Stimulated activated CD8-positive, alpha-beta memory T cell treated with anti-CD3 and anti-CD28 coated beads, Interleukin-12 subunit alpha, Interleukin-12 subunit beta, amount 100 ng/mL, for 1 hour (primary cell): ENCODE measurements at places on chromosomes 6 and 20.

DNA sequence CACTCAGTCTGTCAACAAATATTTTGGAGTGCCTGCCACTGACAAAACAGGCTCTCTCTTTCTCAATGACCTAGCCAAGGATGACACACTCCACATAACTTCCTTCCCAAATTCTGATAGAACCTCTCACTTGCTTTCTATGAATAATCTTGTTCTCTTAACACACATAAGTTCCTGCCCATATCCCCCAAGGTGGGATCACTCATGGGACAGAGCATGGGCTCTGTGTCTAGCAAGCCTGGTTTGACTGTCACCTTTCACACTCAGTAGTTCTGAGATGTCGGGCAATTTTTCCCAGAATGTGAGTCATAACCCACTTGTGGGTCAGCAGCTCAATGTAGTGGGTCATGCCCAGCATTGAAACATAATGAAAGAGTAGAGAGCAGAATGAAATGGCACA is 78.1 kb downstream of the LRFN2 start:
- DNase-seq = no peak

DNA sequence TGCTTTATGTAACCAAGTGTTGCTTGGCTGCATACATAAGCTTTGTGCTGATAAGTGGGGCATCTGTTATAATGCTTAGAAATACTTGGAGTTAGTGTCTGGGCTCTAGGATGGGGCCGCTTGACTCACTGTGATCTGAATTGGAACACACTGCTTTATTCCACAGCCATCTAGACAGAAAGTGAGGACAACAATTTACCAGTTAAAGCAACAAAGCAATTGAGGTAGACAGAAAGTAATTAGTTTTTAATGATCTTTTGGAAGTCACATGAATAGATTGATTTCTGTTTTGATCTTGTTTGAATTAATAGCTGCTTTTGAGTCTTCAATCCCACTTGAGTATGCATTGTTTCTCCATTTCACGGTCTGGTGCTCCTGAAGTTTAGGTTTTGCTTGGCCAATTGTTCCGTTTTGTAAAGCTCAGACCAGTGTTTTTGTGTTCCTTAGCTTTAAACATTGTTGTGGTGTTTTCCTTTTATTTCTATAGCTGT is 157.5 kb downstream of the TRMT11 start:
- no peak for DNase-seq

DNA sequence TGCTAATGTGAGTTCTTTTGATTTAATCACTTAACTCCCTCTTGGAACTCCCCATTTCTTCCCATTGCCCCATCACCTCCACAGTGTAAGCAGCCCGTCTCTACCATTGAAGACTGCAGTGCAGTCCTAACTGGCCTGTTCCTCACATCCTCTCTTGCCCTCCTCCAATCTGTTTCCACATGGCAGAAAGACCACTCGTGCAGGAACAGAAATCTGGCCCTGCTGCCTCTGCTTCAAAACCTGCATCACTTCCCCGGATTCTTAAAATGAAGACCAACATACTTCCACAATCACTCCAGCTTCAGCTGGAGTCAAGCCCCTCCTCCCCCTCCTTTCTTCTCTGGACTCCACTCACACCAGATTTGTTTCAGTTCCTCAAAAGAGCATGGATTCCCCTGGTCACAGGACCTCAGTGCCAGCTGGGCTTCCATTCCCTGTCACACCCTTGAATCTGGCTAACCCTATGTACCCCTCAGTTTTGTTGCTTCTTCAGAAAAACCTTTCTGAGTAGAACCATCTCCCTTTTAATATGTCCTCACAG is 802.3 kb downstream of the MAFB start:
- no peak for DNase-seq

DNA sequence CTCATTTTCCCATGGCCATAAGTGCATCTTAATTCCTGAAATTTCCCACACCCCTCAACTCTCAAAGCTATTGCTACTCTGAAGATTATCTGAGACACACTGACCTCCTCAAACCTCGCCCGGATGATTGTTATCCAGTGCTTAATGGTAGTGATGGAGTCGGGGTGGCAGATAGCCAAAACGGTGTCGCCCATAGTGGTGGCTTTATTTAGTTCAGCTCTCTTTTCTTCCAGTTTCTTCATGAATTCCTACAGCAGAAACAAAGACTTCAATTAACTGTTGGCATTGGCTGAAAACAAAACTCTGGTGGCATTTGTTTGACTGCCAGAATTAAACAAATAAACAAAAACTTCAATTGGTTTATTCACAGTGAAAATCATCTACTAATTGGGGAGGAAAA is 165.4 kb downstream of the DST start:
- no peak for DNase-seq

DNA sequence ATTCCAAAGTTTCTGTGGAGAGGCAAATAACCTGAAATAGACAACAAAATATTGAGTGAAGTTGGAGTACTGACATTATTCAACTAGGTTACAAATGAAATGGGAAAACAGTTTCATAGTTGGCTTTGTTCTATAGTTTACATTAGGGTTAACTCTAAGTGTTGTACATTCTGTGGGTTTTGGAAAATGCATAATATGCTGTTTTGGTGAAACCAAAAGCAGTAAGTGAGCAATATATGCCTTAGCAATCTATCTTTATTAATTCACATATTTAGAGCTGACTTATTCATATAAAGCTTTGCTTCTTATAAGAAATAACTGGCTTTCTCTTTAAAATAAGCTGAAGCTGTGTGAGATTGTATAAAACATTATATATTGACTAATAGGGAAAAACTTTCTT is 157.5 kb upstream of the AHI1 start:
- DNase-seq = no peak

- no peak for DNase-seq
These were observed 59.6 kb downstream of the LINC00237 start for GRCh38 chr20:21046413-21047070.

DNA sequence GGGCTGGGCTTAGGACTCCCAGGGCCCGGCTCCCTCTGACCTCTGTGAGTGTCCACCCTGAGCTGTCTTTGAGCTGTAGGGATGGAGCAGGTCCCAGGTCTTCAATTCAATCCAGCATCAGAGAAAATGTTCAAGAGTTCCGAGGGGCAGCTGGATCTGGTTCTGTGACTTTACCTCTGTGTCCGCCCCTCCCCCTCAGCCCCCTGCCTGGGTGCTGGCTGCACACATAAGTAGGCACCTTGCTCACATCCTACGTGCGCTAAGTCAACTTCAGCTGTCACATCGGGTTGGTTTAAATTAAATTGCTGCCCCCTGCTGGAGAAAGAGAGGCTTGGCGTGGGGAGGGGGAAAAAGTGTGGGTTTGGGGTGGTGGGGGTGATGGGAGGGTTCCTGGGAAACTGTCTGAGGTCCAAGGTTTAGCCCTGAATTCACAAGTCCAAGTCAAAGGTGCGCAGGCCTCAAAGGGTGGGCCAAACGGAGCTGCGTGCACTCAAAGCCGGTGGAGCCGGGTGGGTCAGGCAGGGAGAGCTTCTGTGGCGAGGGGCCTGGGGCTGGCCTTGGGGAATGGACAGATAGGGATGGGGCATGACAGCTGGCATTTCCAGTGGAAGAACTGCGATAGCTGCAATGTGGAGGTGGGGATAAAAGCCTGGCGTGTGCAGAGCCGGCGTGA is 3.0 kb downstream of the WFDC5 start:
- no peak for DNase-seq

DNA sequence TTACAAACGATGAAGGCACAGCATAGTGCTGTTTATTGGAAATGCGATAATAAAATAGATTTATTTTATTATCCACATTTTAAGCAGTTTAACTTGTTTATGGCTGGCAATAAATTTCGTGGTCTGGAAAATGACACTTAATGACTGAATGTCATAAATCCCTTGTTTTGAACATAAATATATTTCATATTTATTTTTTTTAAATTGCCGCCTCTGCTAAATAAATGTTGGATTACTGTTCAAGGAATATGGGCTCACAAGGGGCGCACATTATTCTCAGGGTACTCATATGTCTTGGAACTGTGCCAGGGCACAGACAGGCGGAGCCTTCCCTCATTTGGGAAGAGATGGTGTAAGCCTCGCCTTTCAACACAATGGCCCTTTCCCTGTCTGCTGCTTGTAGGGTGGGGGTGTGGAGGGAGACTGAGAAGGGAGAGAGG is 134.3 kb downstream of the PXDC1 start:
- DNase-seq = no peak

GRCh38 chr20:23754731-23755130 is 4.0 kb upstream of the CST1 start:
- no peak for DNase-seq

- DNase-seq = no peak
These were observed 35.6 kb upstream of the SLCO4A1 start for GRCh38 chr20:62606551-62607201.

GRCh38 chr6:144232832-144233230 is 52.3 kb upstream of the UTRN start:
- no peak for DNase-seq

GRCh38 chr6:132569170-132569569 is 952 bp upstream of the TAAR6 start:
- DNase-seq = no peak

- DNase-seq = no peak
These were observed 622.6 kb downstream of the EPM2A start for GRCh38 chr6:145112711-145113148.

GRCh38 chr6:19322691-19323485 is 514.3 kb upstream of the ID4 start:
- no peak for DNase-seq

DNA sequence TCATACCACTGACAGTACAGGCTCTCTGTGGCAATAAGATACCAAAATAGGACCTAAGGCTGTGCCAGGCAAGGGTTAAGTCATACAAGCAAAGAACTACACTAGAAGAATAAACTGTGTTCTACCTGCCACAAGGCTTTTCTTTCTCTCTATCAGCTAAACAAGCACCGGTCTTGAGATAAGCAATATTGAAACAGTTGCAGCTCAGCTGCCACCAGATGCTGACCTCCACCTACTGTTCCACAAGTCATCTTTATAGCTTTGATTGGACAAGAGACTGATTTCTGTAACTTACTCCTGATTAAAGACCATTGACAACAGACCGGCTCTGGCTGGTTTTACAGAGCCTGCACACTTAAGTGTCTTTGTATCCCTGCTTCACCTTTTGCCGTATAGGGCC is 24.1 kb downstream of the SCP2D1 start:
- DNase-seq = no peak

GRCh38 chr6:1872649-1873131 is 263.0 kb downstream of the FOXC1 start:
- DNase-seq = no peak

DNA sequence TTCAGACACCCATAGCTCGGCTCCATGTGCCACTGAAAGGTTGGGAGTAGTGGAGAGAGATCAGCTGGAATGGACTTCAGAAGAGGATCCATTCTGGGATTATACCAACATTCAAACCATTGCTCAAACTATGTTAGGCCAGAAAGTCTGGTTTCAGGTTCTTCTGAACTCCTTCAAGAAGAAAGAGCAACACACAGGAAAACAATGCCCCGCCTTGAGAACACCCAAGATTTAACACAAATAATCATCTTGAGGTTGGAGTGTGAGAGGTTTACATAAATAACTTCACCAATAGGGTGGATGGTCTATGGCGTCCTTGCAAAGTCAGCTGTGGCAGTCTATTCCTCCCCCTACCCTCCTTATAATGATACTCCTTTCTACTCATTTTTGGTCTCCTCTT is 211.6 kb upstream of the SUPT3H start:
- DNase-seq = no peak

- no peak for DNase-seq
These were observed 165.6 kb downstream of the KCNQ5 start for GRCh38 chr6:72787391-72788031.

DNA sequence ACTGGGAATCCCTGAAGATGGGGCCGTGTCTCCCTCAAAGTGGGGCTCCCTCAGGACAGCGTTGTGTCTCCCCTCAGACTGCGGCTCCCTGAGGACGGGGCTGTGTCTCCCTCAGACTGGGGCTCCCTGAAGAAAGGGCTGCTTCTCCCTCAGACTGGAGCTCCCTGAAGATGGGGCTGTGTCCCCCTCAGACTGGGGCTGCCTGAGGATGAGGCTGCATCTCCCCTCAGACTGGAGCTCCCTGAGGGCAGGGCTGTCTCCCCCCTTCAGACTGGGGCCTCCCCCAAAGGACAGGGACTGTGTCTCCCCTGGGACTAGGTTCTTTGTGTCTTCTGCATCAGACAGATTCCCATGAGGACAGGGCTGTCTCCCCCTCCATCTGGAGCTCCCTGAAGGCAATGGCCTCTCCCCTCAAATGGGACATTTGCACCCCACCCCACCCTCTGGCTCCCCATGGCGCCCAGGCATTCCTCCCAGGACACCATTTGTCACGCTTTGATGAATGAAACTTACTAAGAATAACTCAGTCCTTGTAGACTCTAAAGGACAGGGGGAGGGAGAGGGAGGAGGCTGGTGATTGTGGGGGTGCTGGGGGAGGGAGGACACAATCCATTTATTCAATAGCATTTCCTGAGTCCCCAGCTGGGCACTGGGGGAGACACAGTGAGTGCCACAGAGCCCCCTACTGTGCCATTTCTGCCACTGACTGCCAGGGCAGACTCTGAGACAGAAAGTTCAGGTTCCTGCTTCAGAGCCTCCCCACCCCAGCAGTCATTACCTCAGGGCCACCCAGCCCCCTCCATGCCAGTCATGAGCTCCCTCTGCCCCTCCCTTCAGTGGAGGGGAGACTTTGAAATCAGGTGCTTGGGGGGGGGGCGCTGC is 122.4 kb downstream of the MRPL14 start:
- no peak for DNase-seq

GRCh38 chr6:100078509-100078908 is 84.5 kb upstream of the MCHR2 start:
- no peak for DNase-seq

- no peak for DNase-seq
These were observed 184.3 kb downstream of the DST start for GRCh38 chr6:56458324-56458884.

- no peak for DNase-seq
These were observed 324.7 kb upstream of the JARID2 start for GRCh38 chr6:14921170-14921569.

GRCh38 chr20:60584221-60584620 is 626.0 kb downstream of the CDH26 start:
- no peak for DNase-seq

DNA sequence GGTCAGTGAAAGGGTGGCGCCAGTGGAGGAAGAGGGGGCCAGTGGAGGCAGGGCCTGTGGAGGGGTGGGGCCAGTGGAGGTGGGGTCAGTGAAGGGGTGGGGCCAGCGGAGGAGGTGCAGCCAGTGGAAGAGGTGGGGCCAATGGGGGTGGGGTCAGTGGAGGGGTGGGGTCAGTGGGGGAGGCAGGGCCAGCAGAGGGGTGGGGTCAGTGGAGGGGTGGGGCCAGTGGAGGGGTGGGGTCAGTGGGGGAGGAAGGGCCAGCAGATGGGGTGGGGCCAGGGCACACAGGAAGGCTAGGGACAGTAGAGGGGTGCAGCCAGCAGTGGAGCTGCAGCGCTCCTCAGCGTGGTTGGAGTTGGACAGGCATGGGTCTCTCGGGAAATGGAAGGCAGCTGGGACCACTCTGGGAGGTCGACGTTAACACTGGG is 18.7 kb downstream of the ADRM1 start:
- no peak for DNase-seq

DNA sequence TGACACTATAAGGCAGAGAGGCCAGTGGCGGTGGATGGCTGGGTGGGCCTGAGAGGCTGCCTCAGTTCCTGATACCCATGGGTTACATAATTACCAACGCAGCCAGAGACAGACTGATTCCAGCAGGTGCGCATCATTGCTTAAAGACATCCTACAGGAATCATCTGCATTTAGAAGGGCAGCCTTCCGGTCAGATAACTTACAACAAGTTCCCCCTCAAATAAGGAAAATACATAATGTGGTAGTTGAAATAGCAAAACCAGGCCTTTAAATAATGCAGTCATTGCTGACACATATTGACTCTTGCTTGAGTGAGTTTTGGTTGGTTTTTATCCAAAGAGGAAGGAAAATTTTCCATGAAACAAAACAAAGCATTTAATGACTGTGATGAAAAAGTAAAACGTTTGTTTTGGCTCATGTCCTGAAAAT is 81.9 kb downstream of the SIM1 start:
- DNase-seq = no peak
